8988T (cell line): ENCODE measurements at places on chromosomes 16 and 17.

- DNase-seq, result no peak
Observed at GRCh38 chr16:58425756-58426494, 33.7 kb downstream of the GINS3 start.

- DNase-seq, result no peak
Observed at GRCh38 chr16:8788578-8789172, 8.8 kb downstream of the TMEM186 start.

- no peak for DNase-seq
Observed at GRCh38 chr17:46783031-46783593, 35.4 kb downstream of the WNT3 start.

- DNase-seq, result peak; percentile 100
Observed at GRCh38 chr16:87636050-87636684, 33.9 kb downstream of the JPH3 start.

- no peak for DNase-seq
Observed at GRCh38 chr17:4609761-4610160, 25.4 kb downstream of the SMTNL2 start.

DNA sequence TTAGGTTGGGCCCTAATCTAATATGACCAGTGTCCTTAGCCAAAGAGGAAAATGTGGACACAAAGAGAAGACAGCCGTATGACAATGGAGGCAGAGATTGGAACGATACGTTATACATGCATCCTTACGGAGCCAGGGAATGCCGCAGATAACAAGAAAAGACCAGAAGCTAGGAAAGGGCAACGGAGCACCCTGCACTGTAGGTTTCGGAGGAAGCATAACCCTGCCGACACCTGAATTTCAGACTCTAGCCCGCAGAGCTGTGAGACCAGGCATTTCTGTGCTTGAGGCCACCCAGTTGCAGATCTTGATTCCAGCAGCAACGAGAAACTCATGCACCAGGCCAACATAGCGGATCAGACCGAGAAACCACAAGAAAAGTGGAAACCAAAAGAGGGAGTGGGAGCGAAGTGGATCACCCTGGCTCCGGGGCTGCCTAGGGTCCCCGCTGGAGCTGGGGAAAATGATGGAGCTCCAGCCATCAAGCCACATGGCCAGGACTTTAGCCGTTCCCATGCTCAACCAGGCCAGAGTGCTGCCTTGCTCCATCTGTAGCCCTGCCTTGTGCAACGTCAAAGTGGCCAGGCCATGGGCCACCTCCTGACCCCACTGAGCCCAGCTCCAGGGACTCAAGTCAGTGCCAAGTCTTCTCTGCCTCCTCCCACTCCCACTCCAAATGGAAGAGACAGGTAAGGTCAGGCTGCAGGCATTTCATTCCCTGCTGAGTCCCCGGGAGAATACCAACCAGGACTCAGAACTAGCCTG is 51.7 kb upstream of the RPL38 start:
- DNase-seq, result no peak

DNA sequence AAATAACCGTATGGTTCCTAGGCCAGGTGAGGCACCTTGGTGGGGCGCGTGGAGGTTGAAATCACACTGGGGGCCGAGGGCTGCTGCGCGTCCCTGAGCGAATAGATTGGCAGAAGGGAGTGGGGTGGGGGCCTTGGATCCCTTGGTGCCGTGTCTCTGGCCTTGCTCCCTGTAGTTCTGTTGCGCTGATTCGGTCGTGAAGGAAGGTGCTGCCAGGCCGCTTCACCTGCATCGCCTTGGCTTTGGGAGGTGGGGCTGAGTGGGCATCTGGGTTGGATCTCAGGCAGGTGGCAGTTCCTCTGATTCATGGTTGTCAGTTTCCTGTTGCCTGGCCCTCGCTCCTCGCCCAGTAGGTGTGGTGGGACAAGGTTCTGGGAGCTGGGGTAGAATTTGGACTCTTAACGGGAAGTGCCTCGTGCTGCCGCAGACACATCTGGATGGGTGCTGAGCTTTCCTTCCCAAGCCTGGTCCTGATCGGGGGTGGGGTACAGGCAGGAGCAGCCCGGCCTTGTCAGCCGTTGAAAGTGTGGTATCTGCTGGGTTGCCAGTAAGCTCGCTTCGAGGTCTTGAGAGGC is 30.1 kb downstream of the PGS1 start:
- no peak for DNase-seq
